ENCODE measurements at places on chromosomes 2 and 18. TPM values are rescaled to one million over a fixed set of nuclear protein-coding genes. Genes with fewer than 3 reads are reported as not detected.

CCDC142 gene
- 2.2 TPM for total RNA-seq

SIX3 gene
- total RNA-seq, result not detected

HTR2B gene
- not detected for total RNA-seq

IL1R1 gene
- 8.0 TPM for total RNA-seq

RUFY4 gene
- not detected for total RNA-seq

LRATD1 gene
- total RNA-seq, result 18.5 TPM

KLHL30 gene
- not detected for total RNA-seq

ABCG5 gene
- not detected for total RNA-seq

TEX51 gene
- total RNA-seq, result not detected

NEU4 gene
- not detected for total RNA-seq

PTPRN gene
- total RNA-seq, result 6.8 TPM

THSD7B gene
- 0.35 TPM for total RNA-seq

REL gene
- 3.0 TPM for total RNA-seq

KCNS3 gene
- 4.7 TPM for total RNA-seq

AMER3 gene
- not detected for total RNA-seq

SEMA4C gene
- 18.0 TPM for total RNA-seq

EVX2 gene
- not detected for total RNA-seq

NEURL3 gene
- not detected for total RNA-seq

SULT1C4 gene
- not detected for total RNA-seq

UGT1A6 gene
- 2.6 TPM for total RNA-seq

MC4R gene
- total RNA-seq, result 0.45 TPM

ATOH8 gene
- total RNA-seq, result 13.1 TPM

TFCP2L1 gene
- not detected for total RNA-seq

ICA1L gene
- 5.7 TPM for total RNA-seq

GDF7 gene
- total RNA-seq, result 0.02 TPM

POTEC gene
- 0.10 TPM for total RNA-seq

AUP1 gene
- total RNA-seq, result 95.4 TPM

DNAH7 gene
- total RNA-seq, result 0.02 TPM

NEU2 gene
- total RNA-seq, result not detected

ZC3H15 gene
- total RNA-seq, result 79.0 TPM

SERPINB2 gene
- 0.39 TPM for total RNA-seq
